ENCODE measurements at places on chromosomes 4 and X.
A peak's percentile ranks its signal among the peaks of the same experiment; 100 is the strongest.

GRCh38 chrX:40326186-40326965 lies 228.6 kb upstream of the BCOR start:
- DNase-seq, result no peak

- no peak for DNase-seq
These were observed 203.3 kb downstream of the NWD2 start for GRCh38 chr4:37447886-37448285.

DNA sequence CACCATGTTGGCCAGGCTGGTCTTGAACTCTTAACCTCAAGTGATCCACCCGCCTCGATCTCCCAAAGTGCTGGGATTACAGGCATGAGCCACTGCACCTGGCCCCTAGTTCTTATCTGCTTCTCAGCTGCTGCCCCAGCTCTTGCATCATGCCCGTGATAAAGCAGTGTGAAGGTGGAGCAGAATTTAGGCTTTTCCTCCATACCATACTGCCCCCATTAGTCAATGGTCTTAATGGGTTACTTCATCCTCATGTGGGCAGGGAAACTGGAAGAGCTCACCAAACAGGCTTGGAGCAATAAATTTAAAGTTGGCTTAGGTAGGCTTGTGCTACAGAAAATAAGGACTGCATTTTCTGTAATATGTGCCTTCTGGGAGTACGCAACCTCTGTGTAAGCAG lies 636.9 kb upstream of the BOD1L1 start:
- DNase-seq, result no peak

GRCh38 chr4:117328333-117328732 lies 243.0 kb upstream of the TRAM1L1 start:
- DNase-seq, result no peak

- no peak for DNase-seq
These were observed 63.1 kb upstream of the GPR78 start for GRCh38 chr4:8516996-8517550.

DNA sequence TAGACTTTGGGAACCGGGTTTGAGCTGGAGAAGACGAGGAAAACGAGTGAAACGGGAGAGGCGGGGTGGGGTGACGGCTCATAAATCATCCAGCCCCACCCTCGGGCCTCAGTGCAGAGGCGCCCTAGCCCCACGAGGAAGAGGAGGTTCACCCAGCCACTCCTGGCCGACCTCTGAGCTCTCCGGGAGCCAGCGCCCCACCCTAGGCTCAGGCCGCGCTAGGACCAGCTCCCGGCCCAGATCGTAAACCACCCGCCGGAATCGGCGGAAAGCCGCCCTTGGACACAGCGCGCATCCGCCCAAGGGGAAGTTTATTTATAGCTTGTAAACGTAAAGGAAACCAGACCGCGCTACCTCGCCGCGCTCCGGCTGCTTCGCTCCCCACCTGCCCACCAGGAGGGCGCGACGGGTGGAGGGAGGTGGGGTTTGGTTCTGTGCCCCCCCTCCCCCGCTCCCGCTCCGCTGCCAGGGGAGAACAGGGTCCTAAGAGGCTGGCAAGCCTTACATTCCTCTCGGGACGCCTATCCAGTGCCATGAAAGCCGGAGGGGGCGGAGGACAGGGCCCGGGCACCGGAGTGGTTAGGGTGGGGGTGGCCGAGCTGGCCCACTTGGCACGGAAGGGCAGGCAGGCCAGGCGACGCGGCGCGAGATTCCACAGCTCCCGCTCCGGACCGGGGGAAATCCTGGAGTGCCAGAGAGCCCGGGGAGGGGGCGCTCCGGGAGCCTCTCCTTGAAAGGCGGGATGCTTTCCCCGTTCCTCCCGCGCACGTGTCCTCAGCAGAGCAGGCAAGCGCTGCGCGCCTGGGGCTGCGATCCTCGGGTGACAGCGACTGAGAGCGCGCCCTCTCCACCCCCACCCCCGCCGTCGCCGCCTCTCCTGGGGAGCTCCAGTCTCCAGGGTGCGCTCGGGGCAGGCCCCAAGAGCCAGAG lies 84.2 kb downstream of the BCOR start:
- peak; percentile 35 for DNase-seq

DNA sequence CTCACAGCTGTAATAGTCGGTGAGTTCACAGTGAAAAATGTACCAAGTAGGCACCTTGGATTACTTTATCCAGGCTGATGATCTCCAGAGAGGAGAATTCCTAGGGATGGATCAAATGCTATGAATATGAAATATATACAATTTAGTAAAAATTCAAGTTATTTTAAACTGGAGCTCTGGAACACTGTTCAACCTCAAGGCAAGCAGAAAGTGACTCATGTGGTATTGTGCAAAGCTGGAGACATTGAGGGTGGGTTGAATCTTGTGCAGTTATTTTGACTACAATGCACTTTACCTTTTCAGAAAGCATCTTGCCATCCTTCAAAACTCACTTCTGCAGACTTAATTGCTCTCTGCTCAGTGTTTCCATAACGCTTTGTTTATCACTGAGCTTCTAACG lies 43.4 kb downstream of the OSTC start:
- DNase-seq, result no peak

DNA sequence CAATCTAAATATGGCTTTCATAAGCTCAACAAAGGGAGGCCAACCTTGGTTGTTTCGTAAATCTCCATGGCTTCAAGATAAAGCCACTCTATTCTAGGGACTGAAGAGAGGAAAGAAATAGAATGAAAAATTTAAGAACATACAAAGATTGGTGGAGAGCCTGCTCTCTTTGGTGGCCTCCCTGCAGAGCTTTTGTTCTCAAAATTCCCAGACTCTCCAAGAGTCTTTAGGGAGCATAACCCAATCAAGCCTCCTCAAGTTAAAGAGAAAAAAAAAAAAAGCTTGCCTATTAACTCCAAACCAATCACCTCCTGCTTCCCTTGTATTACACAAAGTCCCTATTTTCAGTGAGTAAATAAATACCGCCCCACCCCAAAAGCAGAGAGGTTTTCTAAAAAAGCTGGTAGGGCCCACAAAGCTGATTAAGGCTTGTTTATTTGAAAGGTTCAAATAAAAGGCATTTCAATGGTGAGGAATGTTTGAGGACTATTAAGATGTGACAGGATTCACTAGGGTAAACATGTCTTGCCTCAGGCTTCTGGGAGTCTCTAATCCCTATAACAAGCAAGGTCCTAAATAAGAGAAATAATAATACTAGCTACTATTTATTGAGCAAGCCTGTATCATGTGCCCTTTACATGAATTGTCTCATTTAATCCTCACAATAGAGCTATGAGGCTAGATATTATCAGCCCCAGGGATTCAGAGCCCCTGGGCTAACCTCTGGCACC lies 71.6 kb downstream of the GPC3 start:
- DNase-seq, result no peak

Measured in activated CD4-positive, alpha-beta T cell treated with anti-CD3 and anti-CD28 coated beads, Interleukin-2, amount 50 U/mL, for 4 hours (primary cell).